ENCODE measurements at places on chromosomes 12 and 14. TPM values are rescaled to one million over a fixed set of nuclear protein-coding genes. Genes with fewer than 3 reads are reported as not detected.

The DRAM1 gene
- total RNA-seq: 2.4 TPM

The AQP5 gene
- not detected for total RNA-seq

The LMNTD1 gene
- not detected for total RNA-seq

The AMN gene
- 0.53 TPM for total RNA-seq

The RDH11 gene
- 72.0 TPM for total RNA-seq

The JPH4 gene
- total RNA-seq: not detected

The BMAL2 gene
- total RNA-seq: 10.9 TPM

The SERPINA10 gene
- total RNA-seq: not detected

The KLRF1 gene
- total RNA-seq: not detected

DNA sequence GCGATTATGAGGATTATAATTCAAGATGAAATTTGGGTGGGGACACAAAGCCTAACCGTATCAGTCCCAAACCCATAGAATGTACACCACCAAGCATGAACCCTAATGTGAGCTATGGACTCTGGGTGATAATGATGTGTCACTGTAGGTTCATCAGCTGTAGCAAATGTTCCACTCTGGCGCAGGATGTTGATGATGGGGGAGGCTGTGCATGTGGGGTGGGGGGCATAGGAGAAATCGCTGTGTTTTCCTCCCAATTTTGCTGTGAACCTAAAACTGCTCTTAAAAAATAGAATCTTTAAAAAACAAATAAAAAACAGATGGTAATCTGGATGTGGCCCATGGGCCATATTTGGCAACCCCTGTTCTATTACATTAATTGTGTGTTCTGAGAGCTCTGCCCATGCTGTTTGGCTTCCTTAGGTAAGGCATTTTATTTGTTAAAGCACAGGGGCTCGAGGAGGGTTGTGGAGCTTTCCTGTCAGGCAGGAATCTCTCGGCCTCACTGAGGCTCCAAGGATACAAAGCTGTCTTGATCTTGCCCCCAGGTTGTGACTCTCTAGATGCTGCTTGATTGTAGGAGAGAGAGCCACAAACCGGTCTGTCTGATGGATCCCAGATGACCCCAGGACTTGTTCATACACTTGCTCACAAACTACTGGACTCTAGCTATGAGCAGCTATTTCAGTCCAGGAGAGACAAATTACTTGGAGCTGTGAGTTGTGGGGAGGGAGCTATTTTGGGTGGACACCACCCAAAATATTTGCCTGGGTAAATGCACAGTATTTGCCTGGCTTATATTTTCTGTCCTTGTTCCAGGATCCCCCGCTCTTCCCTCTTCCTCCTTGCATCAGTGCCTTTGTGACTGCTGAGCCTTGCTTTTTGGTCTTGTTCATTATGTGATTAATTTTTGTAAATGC is 340.2 kb downstream of the MED13L start:
- no peak overlapping the region for H3K27ac ChIP-seq
- H3K36me3 ChIP-seq: no peaks in the 10 kb centered on the region

DNA sequence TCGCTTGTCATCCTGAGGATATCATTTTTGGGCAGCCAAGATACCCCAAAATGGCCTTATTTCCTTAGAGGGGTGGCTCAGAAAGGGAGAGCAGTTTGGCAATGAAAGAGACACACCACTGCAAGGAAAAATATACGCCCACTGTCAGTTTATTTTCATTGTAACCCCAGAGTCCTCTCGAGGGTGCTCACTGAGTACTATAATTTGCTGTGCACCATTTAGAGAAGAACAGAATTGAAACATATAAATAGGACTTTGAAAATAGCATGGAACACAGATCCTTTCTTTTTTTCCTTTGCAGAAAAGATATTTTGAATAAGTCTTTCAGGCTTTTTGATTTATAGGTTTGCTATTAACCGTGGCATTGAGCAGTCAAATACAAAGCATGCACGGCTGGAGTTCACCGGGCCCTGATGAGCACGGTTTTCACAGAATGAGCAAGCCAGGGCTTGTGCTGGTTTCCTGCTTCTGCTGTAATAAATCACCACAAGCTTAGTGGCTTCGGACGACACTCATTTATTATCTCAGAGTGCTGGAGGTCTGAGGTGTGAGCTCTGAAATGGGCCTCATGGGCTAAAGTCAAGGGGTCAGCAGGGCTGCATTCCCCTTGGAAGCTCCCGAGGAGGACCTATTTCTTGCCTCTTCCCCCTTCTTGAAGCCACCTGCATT is 152.3 kb downstream of the ZNF664 start:
- no peaks in the 10 kb centered on the region for H3K4me1 ChIP-seq
- DNase-seq: no peak
- H3K27me3 ChIP-seq: peaks cover 4% of the 10 kb centered on the region
- no peak overlapping the region for H3K4me3 ChIP-seq
- H3K36me3 ChIP-seq: no peaks in the 10 kb centered on the region

DNA sequence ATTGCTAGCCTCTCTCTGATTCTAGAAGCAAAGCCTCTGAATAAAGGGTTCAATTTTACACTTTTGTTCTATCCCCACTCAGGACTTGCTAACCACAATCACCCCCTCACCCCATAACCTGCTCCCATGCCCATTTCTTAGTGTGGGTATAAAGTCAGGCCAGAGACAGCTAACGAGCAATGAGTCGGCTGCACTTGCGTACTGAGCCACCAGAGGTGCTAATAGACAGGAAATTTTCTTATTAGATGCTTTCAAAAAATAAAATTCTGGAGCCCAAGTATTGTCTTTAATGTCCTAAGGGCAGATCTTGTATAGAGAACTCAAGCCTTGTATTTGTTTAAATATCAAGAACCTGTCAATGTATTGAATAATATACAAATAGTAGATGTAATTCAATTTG is 256.9 kb downstream of the SYT1 start:
- no peaks in the 10 kb centered on the region for H3K4me1 ChIP-seq
- no peaks in the 10 kb centered on the region for H3K27me3 ChIP-seq
- no peak overlapping the region for H3K4me3 ChIP-seq
- H3K27ac ChIP-seq: no peak overlapping the region
- H3K36me3 ChIP-seq: no peaks in the 10 kb centered on the region

DNA sequence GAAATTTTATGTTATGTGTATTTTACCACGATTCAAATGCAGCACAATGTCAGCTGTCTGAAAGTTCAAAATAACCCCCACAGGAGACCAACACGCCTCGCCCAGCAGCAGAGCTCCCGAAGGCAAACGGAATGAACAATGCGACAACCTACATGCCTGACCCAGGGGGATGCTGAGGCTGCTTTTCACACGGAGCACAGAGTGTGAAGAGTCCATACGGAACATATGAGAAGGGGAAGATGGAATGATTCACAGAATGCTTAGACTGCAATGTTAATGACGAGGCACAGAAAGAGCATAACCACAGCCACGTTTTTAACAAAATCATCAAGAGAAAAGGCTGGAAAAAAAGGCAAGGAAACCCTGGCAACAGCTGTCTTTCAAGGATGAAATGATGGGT is 22.6 kb downstream of the ZFYVE21 start:
- peaks cover 4% of the 10 kb centered on the region for H3K36me3 ChIP-seq
- no peak overlapping the region for H3K27ac ChIP-seq
- no peak for DNase-seq
- no peaks in the 10 kb centered on the region for H3K27me3 ChIP-seq
- H3K4me1 ChIP-seq: no peaks in the 10 kb centered on the region
- H3K4me3 ChIP-seq: no peak overlapping the region

DNA sequence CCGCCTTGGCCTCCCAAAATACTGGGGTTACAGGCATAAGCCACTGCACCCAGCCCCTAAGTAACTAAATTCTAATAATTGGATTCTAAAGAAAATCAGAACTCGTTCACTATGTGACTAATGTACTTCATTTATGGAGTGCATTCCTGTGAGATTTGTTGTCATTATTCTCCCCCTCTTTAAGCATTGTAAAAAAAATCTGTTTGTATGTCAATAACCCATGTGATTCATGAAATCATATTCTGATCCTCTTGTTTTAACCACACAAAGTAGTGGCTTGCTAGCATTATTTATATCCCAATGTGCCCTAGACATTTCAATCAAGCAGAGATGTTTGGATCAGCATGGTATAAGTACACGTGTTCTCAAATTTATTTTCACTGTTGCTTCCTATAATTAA is 78.2 kb upstream of the OSBPL8 start:
- H3K36me3 ChIP-seq: no peaks in the 10 kb centered on the region
- H3K27me3 ChIP-seq: no peaks in the 10 kb centered on the region
- peaks cover 9% of the 10 kb centered on the region for H3K4me1 ChIP-seq
- no peak for DNase-seq

DNA sequence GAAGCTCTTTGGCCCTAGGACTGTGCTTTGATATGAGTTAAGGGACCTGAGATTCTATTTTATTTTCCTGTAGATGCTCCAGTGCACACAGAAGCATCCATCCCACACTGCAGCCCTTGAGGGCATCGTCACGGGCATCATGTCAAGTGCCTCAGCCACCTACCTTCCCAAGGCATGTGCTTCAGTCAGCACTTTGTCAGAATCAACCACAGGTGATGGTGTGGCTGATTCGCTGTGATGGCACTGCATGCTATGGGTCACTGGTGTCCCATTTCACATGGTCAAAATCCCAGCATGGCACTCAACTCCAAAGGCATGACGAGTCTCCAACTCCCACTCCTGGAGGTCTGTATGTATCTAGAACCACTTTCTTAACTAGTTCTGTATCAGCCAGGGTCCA is 100.8 kb downstream of the AACS start:
- H3K27me3 ChIP-seq: peaks cover 6% of the 10 kb centered on the region
- no peaks in the 10 kb centered on the region for H3K4me1 ChIP-seq
- no peak overlapping the region for H3K27ac ChIP-seq
- H3K36me3 ChIP-seq: no peaks in the 10 kb centered on the region

GRCh38 chr14:91322623-91323022 is 78.1 kb upstream of the GPR68 start:
- no peaks in the 10 kb centered on the region for H3K27me3 ChIP-seq
- H3K4me3 ChIP-seq: no peak overlapping the region
- no peak for DNase-seq
- H3K27ac ChIP-seq: peak overlapping the region; percentile 100
- H3K4me1 ChIP-seq: peaks cover 83% of the 10 kb centered on the region

DNA sequence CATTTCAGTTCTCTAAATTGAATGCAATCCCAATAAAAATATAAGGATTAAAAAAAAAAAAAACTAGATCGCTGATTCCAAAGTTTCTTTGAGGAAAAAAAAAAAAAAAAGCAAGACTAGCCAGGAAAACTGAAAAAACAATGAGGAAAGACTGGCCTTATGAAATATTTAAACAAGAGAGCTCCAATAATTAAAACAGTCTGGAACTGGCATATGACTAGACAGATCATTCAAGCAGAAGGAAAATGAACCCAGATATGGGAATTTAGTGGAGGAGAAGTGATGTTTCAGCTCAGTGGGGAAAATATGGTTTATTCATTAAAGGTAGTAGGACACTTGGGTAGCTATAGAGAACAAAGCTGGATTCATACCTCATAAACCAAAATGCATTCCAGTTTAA is 42.0 kb upstream of the TBC1D15 start:
- no peaks in the 10 kb centered on the region for H3K27me3 ChIP-seq
- no peak overlapping the region for H3K27ac ChIP-seq

DNA sequence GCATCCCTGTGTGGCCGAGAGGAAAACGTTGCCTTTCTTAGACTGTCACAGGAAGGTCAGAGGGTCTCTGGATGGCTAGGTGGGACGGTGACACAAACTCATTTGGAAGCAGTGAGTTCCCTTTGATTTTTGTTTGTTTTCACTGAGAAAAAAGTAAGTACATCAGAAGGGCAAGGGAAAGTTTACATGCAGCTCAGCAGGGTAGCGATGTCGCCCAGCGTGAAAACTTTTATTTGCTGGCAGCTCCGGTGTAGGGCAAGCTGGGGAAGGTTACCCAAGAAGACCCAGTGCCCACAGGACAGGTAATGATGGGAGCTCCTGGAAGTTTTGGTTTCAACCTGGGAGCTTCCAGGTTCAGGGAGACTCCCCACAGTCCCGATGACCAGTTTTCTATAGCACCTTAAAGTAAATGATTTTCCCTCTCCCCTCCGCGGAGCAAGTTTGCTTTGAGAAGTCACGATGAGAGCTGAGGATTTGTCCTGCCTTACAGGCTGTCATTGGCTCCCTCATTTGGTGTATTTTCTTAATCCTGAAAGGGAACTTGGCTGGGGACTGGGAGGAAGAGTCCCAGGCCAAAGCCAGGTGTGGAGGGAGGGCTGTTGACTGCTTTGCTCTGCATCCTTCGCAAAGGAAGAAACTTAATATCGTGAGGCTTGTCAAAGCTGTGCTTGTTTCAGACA is 64.7 kb upstream of the ESRRB start:
- no peaks in the 10 kb centered on the region for H3K36me3 ChIP-seq
- peaks cover 5% of the 10 kb centered on the region for H3K4me1 ChIP-seq
- no peak overlapping the region for H3K27ac ChIP-seq
- DNase-seq: no peak
- H3K27me3 ChIP-seq: peaks cover 31% of the 10 kb centered on the region

DNA sequence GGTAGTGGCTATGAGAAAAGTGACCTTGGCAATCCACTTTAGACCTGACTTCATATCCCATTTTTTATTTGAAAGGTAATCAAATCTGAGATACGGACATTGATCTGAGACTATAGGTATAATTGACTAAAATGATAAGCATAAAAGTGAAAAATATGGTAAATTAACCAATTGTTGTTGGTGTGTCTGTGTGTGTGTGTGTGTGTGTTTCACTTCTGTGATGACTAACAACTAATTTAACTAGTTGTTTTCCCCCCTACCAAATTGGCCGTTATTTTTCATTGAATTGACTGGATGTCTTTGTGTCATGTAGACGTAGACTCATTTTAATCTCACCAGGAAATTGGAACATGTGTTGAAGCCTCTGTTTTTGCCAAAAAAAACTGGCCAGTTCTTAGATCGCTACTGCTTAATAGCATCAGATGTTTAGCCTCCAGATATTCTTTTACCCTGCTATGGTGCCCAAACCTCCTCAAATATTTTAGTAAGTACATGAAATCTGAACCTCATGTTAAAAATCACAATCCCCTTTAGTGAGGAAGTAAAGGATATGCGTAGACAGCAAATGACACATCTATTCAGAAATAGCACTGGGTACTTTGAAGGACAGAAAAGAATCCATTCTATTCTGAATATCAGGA is 395.0 kb downstream of the EGLN3 start:
- no peaks in the 10 kb centered on the region for H3K4me1 ChIP-seq
- H3K4me3 ChIP-seq: no peak overlapping the region
- H3K27ac ChIP-seq: no peak overlapping the region
- H3K27me3 ChIP-seq: peaks cover 2% of the 10 kb centered on the region
- DNase-seq: no peak
- no peaks in the 10 kb centered on the region for H3K36me3 ChIP-seq

- no peaks in the 10 kb centered on the region for H3K4me1 ChIP-seq
- H3K4me3 ChIP-seq: no peak overlapping the region
- no peaks in the 10 kb centered on the region for H3K27me3 ChIP-seq
- no peak for DNase-seq
- H3K36me3 ChIP-seq: no peaks in the 10 kb centered on the region
Observed at GRCh38 chr14:46626876-46627275, 24.7 kb downstream of the RPL10L start.

DNA sequence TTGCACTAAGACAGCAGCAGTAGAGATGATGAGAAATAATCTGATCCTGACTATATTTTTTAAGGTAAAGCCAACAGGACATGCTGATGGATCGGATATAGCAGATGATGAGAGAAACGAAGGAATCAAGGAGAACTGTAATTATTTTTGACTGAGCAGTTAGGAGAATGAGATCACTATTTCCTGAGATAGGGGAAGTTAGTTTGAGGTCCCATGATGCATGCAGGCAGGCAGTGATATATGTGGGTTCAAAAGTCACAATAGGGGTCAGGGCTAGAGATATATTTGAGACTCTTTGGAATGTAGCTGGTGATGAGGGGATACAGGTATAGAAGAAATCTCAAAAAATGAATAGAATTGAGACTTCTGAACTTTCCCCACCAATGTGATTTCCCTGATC is 107.6 kb downstream of the GTF2A1 start:
- no peak overlapping the region for H3K4me3 ChIP-seq
- H3K4me1 ChIP-seq: no peaks in the 10 kb centered on the region
- no peak for DNase-seq
- no peaks in the 10 kb centered on the region for H3K27me3 ChIP-seq
